ENCODE measurements at places on chromosomes 5 and 9.

GRCh38 chr9:90505695-90506094 is 136.9 kb downstream of the DIRAS2 start:
- no peak for DNase-seq

- no peak for DNase-seq
Observed at GRCh38 chr5:22651355-22651754, 201.8 kb downstream of the CDH12 start.

DNA sequence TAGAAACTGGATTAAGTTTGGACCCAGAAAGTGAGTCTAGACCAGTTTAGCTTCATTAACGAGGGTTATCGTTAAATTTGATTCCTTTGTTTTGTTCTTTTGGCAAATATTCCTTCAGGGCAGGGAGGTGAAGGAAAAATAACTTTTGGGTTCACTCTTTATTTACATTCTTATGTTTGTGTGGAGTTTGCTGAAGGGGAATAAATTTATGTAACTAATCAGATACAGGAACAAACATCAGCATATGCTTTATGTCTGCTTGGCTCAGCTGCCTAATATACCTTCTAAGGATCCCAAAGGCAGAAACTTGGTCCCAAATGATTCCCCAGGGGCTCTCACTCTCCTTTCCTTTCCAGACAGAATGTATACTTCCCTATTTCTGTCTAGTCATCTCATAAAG is 132.4 kb downstream of the MCTP1 start:
- no peak for DNase-seq

DNA sequence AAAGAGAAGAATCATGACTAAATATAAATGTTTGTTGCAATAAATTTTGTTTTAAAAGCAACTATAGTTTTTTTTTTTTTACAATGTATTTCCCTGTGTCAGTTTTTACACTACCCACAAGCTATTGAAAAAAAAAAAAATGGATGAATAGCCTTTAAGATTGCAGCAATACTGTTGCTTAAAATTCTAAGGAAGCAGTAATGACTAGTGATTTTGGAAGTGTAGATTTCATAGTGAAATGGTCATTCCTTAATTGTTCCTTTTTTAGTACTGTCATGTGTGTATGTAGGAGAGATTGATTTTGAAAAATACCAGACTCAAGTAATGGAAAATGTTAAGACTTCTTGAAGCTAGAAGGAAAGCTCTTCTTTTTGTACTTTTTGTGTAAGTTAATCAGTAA is 53.1 kb downstream of the NDUFS4 start:
- DNase-seq: no peak

GRCh38 chr9:21428235-21428634 is 12.0 kb upstream of the IFNA1 start:
- no peak for DNase-seq

- no peak for DNase-seq
Observed at GRCh38 chr5:111596705-111597104, 84.4 kb upstream of the STARD4 start.

All from activated CD4-positive, CD25-positive, alpha-beta regulatory T cell (primary cell).